NCI-H1436 treated with DMSO at 0.1 percent for 48 hours (cell line): ENCODE measurements at places on chromosomes 3 and 15.

GRCh38 chr3:97830638-97831037 lies 8.8 kb downstream of the CRYBG3 start:
- no peak for DNase-seq

GRCh38 chr3:54034971-54035370 lies 87.4 kb upstream of the CACNA2D3 start:
- no peak for DNase-seq

DNA sequence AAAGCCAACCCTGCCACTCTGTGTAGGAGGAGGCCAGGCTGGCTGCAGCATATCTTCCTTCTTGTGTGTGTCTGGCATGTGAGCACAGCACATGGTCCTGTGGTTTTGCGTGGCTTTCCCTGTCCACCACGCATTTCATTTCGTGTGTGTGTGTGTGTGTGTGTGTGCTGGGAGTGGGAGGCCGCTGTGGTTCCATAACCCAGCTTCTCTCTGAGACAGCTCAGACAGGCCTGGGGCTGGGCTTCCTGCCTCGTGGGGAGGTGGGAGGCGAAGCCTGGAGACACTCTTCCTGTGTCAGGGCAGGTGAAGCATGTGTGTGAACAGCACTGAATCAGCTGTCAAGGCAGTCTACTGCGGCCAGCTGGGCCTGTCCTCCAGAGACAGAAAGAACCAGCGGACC lies 16.0 kb upstream of the MRPS22 start:
- no peak for DNase-seq

GRCh38 chr15:57138349-57138788 lies 219.9 kb downstream of the TCF12 start:
- no peak for DNase-seq

GRCh38 chr3:66344391-66344811 lies 123.6 kb downstream of the SLC25A26 start:
- DNase-seq: no peak

DNA sequence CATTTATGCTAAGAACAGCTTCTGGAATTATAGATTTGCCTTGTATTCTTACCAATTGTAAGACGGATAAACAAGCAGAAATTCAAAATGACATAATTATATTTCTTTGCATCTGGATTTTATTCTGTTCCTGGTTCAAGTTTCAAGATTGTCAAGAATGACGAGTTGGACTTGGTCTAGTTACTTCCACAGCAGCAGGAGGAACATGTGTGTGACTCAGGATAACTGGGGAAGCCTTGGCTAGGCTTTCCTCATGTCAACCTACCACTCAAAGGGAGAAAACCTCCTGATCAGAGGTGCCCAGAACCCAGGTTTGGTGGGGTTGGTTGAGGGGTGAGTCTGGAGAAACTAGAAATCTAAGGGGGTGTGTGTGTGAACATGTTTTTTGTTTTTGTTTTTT lies 259.7 kb downstream of the SOX2 start:
- DNase-seq: no peak

DNA sequence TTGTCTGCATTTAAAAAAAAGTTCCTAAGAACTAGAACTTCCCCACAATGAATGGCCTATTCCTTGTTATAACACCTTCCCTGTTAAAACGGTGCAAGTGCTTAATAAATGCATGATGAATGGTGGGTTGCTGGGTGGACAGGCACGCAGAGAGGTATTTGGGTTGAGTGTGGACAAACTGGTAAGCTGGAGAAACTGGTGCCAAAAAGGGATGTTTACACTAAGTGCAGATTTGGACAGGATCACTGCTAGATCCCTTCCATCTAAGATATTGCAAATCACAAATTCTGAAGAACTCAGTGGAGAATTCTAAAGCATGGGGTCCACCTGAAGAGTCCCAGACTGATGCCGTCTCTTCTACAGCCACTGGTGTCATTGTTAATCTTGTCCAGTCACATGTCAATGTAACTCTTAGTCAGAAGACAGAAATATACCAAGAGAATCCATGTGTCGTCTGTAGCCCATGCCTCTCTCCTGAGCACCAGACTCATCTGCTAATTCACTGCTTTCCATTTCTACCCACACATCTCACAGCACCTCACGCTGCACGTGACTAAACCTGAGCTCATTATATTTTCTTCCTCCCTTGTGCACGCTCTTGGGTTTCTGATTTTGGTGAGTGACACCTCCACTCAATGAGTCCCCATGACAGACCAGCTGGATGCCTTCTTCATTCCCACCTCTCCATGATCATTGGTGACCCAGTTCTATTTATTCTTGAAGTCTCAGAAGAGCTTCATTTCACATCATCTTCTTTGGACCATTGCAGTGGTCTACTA lies 328.9 kb downstream of the THSD4 start:
- no peak for DNase-seq

- no peak for DNase-seq
Observed at GRCh38 chr3:29694783-29695182, 413.9 kb downstream of the RBMS3 start.

GRCh38 chr3:147132168-147132567 lies 274.2 kb downstream of the ZIC4 start:
- no peak for DNase-seq

DNA sequence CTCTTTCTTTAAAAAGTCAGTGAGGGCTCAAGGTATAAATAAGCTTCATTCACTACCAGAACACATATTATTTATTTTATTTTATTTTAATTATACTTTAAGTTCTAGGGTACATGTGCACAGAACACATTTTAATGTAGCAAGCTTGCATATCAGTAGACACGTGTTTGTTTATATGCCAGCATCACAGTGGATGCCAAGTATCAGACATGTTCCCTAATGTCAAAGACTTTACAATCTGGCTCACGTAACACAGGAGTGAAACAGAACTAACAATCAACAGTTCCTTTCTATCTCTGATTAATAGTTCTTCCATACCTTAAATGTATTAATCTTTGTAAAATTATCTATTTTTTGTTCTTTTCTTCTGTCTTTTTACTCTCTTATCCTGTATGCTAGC lies 23.3 kb upstream of the ENTPD3 start:
- no peak for DNase-seq

DNA sequence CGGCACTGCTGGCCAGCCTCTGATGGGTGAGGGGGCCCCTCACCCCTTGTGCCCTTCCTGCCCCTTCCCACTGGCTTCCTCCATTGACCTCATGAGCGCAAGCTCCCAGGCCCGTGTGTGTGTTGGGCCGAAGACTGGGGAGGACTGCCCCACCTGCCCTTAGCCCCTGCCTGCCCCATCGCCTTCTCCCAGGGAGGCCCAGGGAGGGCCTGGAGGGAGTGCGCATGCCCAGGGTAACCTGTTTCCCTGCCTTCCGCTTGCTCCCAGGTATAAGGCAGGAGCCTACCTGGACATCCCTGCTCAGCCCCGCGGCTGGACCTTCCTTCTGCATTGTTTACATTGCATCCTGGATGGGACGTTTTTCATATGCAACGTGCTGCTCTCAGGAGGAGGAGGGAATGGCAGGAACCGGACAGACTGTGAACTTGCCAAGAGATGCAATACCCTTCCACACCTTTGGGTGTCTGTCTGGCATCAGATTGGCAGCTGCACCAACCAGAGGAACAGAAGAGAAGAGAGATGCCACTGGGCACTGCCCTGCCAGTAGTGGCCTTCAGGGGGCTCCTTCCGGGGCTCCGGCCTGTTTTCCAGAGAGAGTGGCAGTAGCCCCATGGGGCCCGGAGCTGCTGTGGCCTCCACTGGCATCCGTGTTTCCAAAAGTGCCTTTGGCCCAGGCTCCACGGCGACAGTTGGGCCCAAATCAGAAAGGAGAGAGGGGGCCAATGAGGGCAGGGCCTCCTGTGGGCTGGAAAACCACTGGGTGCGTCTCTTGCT lies 8.8 kb downstream of the DLL4 start:
- DNase-seq: no peak

GRCh38 chr15:64847876-64848716 lies 6.4 kb downstream of the PLEKHO2 start:
- DNase-seq: no peak

DNA sequence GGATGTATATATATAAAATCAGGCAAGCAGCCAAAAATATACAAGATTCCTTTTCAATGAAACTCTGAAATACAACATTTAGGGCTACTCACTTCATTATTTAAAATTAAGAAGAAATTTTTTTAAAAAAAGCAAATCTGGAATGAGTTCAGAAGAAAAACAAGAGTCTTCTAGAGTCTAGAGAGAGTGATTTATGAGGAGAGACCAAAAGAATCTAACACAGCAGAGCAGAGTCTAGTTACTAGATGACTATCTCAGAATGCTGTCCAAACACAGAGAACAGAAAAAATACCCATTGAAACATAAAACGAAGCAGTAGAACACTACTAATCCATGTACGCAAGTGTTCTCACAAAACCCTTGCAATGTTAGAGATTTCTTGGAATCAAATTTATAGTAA lies 275.2 kb upstream of the CBLB start:
- DNase-seq: no peak

DNA sequence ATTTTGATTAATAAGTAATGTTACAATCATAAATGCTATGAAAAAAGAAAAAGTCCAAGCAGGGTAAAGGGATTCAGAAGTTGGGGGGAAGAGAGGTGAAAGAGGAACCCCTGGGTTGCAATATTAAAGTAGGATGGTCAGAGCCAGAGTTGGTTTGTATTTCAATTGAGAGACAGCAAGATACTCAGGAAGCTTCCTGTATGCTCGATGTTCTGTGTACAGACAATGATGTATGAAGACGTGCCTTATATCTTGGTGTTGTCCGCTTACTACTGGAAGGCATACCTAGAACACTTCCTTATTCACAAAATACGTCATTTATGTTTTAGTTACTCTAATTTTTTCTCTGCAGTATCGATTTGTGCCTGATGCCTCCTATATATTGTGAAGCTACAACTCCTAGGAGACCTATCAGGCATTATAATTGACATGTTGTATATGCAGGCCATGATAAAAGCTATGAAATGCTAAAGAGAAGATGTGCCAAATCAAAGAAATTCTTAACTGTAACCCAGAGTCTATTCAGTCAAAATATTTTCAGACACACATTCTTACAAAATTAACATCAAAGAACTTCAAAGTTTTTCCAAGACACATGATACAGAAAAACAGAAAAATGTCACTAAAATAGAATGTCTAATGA lies 87.5 kb downstream of the TBL1XR1 start:
- DNase-seq: no peak

DNA sequence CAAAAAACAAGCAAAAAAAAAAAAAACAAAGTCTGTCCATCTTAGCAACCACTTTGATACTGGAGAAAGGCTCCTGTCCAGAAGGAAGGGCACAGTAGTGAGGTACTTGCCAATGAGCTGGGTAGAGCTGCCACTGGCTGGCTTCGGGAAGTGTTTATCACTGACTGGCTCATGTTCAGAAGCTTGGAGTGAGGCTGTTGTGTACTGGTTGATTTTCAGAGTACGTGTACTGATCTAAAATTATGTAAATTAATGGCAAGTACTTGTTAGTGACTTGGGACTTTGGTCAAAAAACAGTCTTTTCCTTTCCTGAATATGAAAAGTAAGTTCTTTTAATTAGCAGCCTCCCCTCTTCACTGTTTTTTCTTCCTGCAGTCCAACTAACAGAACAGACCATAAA lies 979 bp upstream of the ZNF621 start:
- DNase-seq: no peak

- no peak for DNase-seq
Observed at GRCh38 chr3:105152987-105153386, 213.7 kb upstream of the ALCAM start.

GRCh38 chr3:189637750-189638149 lies 6.6 kb downstream of the TP63 start:
- DNase-seq: no peak

GRCh38 chr15:96346409-96346970 lies 16.0 kb downstream of the NR2F2 start:
- no peak for DNase-seq

DNA sequence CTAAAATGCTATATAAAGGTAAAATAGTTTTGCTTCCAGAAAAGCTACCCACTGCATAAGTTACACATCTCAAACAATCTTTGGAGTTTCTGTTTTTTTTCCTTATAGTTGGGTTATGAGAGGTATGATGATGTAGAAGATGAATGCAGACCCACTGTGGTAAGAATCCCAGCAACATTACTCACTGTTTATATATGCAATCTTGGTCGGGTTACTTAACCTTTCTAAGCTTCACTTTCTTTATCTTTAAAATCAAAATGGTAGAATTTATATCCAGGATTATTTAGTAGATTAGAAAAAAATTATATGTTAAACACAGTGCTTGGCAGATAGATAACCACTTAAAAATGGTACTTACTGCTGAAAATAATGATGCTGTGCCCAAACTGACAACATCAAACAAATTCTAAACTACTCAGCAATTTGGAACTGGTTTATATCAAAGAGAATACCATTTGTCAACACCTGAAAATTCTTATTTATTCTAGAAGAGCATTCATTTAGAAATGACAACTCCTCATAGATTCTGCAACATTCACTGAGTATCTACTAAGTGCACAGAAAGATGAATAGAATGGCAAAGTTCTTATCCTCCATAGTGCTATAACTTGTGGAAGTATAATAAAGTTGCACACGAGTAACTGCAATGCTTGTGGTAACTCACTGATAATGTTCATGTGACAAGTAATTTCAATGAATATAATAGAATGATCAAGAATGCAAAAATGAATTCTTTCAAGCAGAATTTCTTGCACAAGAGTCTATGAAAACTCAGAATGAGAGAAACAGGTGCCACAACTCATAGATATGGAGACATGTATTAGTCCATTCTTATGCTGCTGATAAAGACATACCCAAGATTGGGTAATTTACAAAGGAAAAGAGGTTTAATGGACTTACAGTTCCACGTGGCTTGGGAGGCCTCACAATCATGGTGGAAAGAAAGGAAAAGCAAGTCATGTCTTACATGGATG lies 129.0 kb upstream of the SLC7A14 start:
- DNase-seq: no peak

- no peak for DNase-seq
Observed at GRCh38 chr3:43755516-43756200, 64.9 kb downstream of the ABHD5 start.

DNA sequence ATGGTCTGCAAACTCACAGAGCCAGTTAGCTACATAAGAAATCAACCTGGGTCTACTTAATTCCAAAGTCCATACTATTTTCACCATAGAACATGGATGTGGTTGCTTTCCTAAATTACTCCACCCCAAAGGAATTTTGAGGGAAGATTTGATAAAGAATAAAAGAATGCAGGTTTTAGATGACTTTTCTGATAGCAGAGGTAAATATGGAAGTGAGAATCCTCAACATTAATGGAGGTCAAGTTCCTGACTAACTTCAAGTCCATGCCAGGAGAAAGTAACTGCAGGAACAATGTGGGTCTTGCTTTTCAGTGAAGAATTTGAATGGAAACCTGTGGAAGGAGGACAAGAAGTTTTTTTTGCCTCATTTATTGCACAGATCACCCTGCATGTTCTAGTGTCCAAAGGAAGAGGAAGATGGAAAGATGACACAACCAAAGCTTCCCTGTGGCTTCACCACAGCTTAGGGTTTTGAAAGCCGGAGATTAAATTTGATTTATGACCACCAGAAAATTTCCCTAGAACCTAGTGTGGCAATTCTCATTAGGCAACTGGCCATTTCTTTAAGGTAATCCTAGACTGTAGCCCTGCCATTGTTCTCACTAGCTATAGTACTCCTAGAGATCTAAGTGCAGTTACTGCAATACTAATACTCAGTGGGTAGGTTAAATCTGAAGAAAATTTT lies 429.7 kb downstream of the RAP2B start:
- no peak for DNase-seq
